Gastrocnemius medialis (tissue), 4 donors: ENCODE measurements at places on chromosomes 1 and 21.

DNA sequence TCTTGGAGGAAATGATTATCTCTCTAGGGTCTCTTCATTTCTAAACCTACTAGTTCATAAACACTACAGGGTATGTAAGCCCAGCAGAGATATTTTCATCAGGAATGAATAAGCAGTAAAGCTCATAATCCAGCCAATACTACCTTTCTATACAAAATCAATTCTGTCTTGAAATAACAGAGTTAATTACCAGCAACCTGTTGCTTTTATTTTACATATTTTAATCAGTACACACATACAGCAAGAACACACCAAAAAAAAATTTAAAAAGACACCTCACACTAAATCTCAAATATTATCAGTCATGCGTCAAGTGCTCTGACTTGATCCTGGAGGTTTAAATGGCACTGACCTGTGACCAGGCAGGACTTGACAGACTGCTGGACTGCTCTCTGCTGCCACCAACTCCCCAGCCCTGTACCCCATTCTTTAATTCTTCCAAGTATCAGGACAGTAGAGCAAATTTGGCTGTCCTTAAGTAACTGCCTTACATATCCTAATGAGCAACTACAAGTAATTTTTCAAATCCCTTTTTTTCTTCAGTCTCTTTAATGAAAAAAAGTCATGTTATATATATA is 98.5 kb downstream of the CDC42BPA start:
- no peak for DNase-seq

GRCh38 chr1:227887697-227888403 is 59.9 kb downstream of the WNT9A start:
- DNase-seq: no peak

- DNase-seq: peak; percentile 18
Measured at GRCh38 chr1:30991862-30992606, 73.5 kb downstream of the PUM1 start.

DNA sequence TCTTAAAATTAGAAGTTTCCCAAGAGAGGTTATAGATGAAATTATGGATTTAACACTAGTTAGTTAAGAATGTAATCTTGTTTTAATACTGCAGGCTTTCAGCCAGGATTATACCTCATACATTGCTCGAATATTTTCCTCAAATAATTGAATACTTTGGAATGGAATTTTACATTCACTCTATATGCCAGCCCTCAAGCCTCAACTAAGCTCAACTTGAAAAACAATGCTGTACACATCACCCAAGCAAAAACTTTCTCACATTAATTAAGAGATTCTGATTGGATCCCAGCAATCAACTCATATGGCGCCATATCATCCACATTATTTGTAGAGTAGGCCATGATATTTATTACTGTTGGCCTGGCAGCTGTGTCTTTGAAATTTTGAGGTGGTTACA is 710.7 kb upstream of the ADAMTS5 start:
- DNase-seq: no peak

DNA sequence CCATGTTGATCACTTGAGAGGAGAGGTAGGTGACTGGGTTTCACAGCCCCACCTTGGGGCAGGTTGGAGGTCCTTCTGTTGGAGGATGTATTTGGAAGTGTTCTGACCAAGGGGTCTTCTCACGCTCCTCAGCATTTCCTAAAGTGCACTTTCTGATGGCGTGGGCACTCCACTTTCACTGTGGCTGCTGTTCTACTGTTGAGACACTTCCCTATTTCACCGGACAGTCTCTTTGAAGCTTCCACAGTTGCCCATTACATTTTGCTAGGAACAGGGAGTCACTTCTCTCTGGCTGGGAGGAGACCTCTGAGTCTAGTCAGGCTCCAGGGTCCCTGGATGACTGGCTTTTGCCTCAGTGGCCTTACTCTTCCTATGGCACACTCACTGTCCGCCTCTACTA is 180.0 kb upstream of the LMO4 start:
- no peak for DNase-seq

GRCh38 chr1:230248016-230248888 is 177.9 kb downstream of the PGBD5 start:
- DNase-seq: no peak

DNA sequence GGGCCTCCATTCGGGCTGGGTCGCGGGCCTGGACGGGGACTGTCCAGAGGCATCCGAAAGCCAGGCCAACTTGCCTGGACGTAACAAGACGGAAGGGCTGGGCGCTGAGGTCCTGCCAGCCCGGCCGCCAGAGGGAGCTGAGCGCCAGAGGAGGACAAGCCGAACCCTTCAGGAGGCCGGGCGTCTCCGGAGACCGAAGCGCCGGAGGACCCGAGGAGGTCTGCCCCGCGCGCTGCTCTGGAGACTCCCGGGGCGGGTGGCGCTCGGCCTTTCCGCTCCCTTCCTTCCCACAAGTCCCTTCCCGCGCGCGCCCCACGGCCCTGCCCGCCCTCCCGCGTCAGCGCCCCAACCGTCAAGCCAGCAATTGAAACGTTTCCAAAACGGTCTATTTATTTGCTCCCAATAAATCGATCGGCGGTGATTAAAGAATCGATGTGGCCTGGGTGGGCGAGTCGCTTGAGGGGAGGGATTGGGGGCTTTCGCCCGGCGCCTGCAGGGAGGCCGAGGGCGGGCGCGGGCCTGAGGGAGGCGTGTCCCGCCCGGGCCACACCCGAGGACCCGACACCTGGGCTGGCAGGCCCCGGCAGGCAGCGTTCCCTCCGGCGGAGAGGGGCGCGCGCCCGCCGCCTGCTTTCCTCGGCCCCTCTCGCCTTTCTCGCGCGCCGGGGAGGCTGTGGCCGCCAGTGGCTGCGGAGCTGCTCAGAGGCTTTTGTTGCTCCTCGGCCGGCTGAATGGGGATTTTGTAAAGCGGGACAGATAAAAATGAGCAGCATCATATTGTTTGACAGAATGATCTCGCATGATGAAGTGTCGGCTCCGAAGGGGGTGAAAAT is 5.2 kb upstream of the FOXD3 start:
- DNase-seq: peak; percentile 58

DNA sequence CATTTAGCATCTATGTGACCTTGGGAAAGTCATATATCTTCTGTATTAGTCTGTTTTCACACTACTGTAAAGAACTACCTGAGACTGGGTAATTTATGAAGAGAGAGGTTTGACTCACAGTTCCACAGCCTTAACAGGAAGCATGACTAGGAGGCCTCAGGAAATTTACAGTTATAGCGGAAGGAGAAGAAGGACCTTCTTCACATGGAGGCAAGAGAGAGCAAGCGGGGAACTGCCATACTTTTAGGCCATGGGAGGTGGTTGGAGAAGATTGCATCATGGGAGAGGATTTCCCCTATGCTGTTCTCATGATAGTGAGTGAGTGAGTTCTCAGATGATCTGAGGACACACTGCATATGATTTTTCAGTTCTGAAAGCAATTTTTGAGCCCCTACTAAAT is 87.9 kb downstream of the CLEC20A start:
- DNase-seq: no peak

DNA sequence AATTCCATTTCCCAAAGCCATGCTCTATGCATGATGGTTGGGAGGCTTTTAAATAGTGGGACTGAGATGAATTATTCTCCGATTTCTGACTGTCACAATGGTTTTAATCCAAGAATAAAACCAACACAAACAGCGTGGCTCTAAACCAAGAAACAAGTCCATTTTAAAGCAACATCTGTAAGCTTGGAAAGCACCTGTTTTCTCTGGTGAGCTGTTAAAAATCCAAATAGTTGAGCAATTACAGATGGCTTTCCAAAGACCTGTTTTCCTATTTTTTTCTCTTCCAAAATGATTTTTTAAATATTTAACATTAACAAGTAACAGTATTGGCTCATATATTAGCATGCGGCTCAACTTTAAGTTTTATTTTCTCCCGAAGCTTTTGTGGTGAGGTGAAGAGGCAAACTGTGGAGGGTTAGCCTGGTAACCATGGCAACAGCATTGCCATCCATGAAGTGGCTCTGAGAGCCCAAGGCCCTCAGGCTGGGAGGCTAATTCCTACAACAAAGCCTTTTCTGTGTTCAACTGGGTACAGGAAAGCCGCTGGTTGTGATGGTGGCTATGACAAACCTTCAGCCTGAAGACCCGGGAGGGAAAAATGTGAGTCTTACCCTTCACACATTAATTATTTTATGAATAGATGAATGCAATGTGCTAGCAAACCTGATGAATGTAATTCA is 56.7 kb upstream of the B3GALT5 start:
- DNase-seq: no peak

- no peak for DNase-seq
Measured at GRCh38 chr1:46757247-46757955, 38.5 kb upstream of the EFCAB14 start.

- DNase-seq: no peak
Measured at GRCh38 chr21:39053126-39053525, 130.1 kb downstream of the PSMG1 start.

GRCh38 chr1:54874079-54874830 is 12.7 kb downstream of the DHCR24 start:
- DNase-seq: no peak

DNA sequence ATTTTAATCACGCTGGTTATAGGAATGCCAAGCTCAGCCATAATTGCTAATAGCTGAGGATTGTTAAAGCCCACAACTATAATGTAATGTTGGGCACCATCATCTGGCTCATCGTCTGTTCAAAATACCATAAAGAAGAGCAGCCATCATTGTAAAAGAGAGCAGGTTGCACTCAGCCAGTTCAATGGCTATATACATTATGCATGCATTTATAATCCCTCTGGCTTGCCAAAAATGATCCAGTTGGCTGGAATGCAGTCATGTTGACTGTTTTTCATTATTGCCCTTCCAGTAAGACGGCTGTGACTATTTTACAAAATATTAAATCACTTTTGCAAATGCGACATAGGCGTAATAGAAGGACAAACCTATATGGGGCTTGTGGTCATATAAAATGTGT is 85.3 kb downstream of the SPAG17 start:
- DNase-seq: no peak

GRCh38 chr1:200528858-200529606 is 91.5 kb downstream of the KIF14 start:
- no peak for DNase-seq

- DNase-seq: no peak
Measured at GRCh38 chr1:111624382-111624781, 4.8 kb downstream of the RAP1A start.

GRCh38 chr1:21774835-21775549 is 8.0 kb downstream of the USP48 start:
- DNase-seq: no peak

DNA sequence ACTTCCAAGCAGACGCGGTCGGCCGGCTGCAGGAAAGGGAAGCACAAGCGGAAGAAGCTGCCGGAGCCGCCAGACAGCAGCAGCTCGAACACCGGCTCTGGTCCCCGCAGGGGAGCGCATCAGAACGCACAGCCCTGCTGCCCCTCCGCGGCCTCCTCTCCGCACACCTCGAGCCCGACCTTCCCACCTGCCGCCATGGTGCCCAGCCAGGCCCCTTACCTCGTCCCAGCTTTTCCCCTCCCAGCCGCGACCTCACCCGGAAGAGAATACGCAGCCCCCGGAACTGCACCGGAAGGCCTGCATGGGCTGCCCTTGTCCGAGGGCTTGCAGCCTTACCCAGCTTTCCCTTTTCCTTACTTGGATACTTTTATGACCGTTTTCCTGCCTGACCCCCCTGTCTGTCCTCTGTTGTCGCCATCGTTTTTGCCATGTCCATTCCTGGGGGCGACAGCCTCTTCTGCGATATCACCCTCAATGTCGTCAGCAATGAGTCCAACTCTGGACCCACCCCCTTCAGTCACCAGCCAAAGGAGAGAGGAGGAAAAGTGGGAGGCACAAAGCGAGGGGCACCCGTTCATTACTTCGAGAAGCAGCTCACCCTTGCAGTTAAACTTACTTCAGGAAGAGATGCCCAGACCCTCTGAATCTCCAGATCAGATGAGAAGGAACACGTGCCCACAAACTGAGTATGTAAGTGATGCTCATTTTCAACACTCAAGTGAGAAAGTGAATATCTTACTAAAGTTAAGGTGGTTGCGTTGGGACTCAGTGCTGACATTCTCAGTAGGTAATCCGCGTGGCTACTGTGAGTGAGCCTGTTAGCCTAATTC is 25.5 kb downstream of the UTS2 start:
- no peak for DNase-seq

- no peak for DNase-seq
Measured at GRCh38 chr1:114482585-114482984, 28.4 kb downstream of the TRIM33 start.

- DNase-seq: no peak
Measured at GRCh38 chr1:73821520-73821919, 376.5 kb downstream of the LRRIQ3 start.

GRCh38 chr1:166258017-166258416 is 91.2 kb upstream of the FAM78B start:
- DNase-seq: no peak

- no peak for DNase-seq
Measured at GRCh38 chr1:97306504-97306903, 584.9 kb downstream of the PTBP2 start.

DNA sequence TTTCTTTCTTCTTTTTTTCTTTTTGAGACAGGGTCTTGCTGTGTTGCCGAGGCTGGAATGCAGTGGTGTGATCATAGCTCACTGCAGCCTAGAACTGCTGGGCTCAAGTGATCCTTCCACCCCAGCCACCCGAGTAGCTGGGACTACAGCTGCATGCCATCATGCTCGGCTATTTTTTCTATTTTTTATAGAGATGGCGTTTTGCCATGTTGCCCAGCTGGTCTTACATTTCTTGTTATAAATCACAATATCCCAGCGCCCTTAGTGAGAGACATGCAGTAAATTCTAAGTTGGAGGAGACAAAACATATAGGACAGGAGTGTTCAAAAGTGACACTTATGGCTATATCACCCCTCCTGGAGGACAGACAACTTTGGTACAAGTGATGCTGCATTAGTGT is 31.3 kb upstream of the ACTN2 start:
- DNase-seq: no peak

DNA sequence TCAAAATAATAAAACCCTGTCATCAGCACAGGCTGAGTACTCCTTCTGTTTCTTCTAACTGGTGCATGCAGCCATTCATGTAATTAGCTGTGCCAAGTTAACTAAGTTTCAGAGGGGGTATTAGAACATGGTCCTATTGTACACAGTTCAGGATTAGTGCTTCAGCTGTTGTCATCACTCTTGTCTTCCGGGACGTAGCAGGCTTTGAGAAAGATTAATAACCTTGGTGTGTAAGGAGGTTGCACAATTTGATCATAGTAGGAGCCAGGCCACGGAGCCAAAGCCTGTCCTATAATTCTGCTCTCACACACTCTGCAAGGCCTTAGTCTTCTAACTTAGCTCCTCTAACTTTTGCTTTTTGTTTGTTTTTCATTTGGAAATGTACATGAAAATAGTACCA is 44.7 kb downstream of the PTGFRN start:
- DNase-seq: peak; percentile 36

- DNase-seq: no peak
Measured at GRCh38 chr1:6948861-6949260, 163.6 kb downstream of the CAMTA1 start.

- DNase-seq: no peak
Measured at GRCh38 chr1:232978091-232978634, 27.8 kb downstream of the NTPCR start.

- no peak for DNase-seq
Measured at GRCh38 chr1:231613419-231614349, 12.9 kb upstream of the DISC1 start.

- no peak for DNase-seq
Measured at GRCh38 chr1:224780736-224781135, 148.7 kb upstream of the DNAH14 start.

- no peak for DNase-seq
Measured at GRCh38 chr1:119139857-119140176, 636 bp downstream of the WARS2 start.

- no peak for DNase-seq
Measured at GRCh38 chr1:36137226-36137625, 12.1 kb downstream of the TRAPPC3 start.
